Osteoblast (primary cell): ENCODE measurements at places on chromosomes 13 and 19. TPM values are rescaled to one million over a fixed set of nuclear protein-coding genes. Genes with fewer than 3 reads are reported as not detected.

DNA sequence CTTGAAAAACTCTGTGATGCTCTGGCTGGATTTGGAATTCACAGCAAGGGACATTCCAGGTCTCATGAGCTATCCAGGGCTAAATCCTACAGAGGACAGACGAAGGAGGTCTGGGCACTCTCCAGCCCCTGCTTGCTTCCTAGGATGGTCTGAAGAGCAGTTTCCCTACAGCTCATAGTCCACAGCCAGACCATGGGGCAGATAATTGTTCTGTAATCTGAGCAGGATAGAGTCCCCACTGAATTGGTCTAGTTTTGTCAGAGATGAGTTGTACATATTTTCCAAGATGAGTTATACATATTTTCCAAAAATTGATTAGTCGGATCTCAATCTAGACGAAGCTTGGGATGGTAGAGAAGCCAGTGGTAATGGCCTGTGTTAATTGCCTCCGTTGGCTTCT, 75.6 kb downstream of the C13orf42 start:
- peak; percentile 54 for DNase-seq

DNA sequence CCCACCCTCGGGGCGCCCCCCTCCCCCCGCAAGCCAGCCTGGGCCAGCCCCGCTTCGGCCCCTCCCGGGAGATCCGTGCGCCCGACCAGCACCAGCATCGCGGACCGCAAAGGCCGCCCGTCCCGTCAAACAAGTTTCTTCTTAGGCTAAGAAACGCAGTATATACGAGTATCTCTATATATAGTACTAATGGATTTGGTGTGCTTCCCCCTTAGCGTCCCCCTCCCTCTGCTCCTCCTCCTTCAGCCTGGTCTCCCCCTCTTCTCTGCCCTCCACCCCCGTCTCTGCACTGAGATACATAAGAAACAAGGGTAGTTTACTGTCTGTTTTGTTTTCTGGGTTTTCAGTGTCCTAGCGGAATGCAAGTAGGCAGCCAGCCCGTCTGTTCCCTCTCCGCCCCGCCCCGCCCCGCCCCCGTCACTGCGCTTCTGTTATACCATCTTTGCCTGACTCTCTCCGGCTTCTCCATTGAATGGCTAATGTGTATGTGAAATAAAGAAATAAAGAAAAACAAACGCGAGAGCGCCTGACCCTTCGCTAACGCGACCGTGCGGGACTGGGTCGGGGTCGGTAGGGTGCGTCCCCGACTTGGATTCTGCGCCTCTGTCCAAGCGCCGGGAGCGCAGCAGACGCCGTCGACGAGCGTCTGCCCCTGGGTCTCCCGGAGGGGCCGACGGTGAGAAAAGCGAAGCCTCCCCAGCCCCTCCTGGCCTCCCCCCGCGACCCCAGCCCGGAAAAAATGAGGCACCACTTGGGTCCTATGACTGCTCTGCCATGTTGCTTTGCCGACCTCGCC, 4.2 kb downstream of the LYL1 start:
- DNase-seq = peak; percentile 98

The GFY gene
- not detected in 2 replicates for total RNA-seq

The SEMA6B gene
- 0.29 and 0.36 TPM in 2 replicates for total RNA-seq

The ZNF492 gene
- total RNA-seq = 0.29 and 0.36 TPM in 2 replicates

The IL17D gene
- 2.1 and 2.2 TPM in 2 replicates for total RNA-seq

The PARP4 gene
- total RNA-seq = 63.0 and 64.5 TPM in 2 replicates

GRCh38 chr19:17286263-17286662, 4.6 kb downstream of the ANKLE1 start:
- DNase-seq = no peak

The KIR3DL2 gene
- total RNA-seq = not detected in 2 replicates

DNA sequence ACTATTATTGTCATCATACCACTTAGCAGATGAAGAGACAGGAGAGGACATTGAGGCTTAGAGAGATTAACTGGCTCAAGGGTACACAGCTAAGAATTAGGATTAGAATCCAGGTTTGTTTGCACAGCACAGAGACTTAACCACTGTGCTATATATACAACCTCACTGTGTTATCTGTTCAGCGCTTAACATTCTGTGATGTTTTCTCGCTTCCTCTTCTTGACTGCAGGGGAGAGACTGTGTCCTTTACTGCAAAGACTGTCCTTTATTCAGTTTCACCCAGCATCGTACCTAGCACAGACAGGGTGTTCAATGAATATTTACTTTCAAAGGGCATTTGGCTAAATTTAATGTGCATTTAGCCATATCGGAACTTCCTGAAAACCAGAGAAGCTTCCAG, 54.9 kb upstream of the PCDH8 start:
- DNase-seq = no peak

The ZNF573 gene
- 6.8 and 6.9 TPM in 2 replicates for total RNA-seq

The ZNF841 gene
- 27.9 and 30.9 TPM in 2 replicates for total RNA-seq

The LCP1 gene
- total RNA-seq = 0.59 and 1.4 TPM in 2 replicates

GRCh38 chr19:31304831-31305312, 44.4 kb downstream of the TSHZ3 start:
- no peak for DNase-seq

- DNase-seq = no peak
Observed at GRCh38 chr13:110418944-110419343, 111.9 kb downstream of the COL4A2 start.

The HIF3A gene
- total RNA-seq = not detected in 2 replicates

DNA sequence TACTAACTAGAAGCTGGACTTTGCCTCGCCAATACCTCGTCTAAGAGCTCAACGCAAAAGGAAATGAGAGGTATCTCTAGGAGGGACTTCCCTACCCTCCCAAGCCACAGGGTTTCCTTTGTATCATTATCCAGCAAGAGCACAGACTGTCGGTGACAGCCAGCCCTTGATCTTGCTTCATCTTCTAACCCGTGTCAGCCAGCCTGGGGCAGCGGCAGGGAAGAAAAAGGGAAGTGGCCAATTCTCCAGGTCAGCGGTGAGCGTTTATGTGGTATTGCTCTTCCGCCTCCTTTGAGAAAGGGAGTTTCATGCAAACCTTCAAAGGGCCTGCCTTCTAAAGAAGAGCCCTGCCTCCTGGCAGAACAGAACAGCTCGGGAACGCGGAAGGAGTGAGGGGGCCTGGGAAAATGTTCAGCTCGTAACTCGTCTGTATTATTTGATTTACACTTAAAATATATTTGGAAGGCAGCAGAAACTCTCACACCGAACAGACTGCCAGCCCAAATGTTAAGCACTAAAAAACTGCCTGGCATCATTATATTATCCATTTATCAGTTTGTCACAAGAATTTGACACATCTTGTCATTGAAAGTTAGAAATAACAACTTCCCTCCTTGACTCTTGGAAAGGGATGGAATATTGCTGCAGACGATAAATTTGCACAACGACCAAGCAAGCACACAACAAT, 41.8 kb downstream of the EFNB2 start:
- DNase-seq = no peak

The PSG4 gene
- under 0.01 and 1.1 TPM in 2 replicates for total RNA-seq

GRCh38 chr13:74287724-74288169, 153.5 kb upstream of the KLF12 start:
- DNase-seq = peak; percentile 46

The RFPL4AL1 gene
- total RNA-seq = not detected in 2 replicates

The FLT3LG gene
- 4.3 and 6.5 TPM in 2 replicates for total RNA-seq

- peak; percentile 42 for DNase-seq
Observed at GRCh38 chr19:39996218-39996810, 546 bp upstream of the ZNF546 start.

- peak; percentile 95 for DNase-seq
Observed at GRCh38 chr19:2385053-2385721, 25.1 kb downstream of the TMPRSS9 start.

DNA sequence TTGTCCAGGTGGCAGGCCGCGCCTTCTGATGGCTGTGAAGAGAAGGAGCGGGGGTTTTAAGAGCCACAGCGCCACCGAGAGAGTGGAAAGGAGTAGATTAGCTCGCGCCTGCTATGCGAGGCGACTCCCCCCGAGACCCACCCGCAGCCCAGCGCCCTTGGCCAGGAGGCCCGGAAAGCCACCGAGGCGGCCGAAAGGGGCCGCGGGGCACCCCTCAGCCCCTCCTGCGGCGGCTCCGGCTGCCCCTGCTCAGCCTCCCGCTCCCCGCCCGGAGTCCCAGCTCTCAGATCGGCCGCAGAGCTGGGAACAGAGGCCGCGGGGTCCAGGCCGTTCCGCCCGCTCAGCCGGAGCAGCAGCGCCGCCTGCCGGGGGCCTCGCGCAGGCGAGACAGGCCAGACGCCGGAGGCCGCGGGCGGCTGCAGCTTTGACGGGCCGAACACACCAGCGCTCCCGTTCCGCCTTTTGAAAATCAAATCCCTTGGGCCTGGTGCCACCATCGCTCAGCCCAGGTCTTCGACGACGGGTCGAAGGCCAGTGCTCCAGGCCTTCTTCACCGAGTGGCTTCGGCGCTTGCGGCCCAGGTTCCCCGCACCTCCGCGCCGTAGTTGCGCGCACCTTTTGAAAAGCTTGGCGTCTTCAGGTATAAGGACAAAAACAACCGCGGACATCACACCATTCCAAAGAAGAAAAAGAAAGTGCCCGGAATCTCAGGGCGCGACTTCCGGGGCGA, 15.3 kb downstream of the CDX2 start:
- DNase-seq = peak; percentile 98

DNA sequence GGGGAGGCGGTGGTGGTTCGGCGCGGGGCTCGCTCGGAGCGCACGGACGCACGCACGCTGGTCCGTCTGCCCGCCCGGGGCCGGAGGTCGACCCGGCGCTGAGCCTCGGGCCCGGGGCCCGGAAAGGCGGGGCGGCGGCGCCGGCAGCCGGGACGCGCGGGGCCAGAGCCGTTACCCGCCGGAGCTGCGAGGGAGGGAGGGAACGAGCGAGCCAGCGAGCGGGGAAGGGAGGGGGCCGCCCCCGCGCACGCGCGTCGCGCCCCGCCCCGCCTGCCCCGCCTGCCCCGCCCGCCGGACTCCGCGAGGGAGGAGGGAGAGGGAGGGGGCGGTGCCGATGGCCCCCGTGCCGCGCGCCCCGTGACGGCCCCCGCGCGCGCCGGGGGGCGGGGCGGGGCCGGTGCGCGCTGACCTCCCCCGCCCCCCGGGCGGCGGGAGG, 15.0 kb downstream of the CIC start:
- DNase-seq = peak; percentile 100

The ZNF681 gene
- 0.36 and 0.88 TPM in 2 replicates for total RNA-seq

GRCh38 chr19:14405380-14405757, 13.8 kb downstream of the DDX39A start:
- DNase-seq = no peak

GRCh38 chr13:33639626-33640080, 178.3 kb upstream of the RFC3 start:
- no peak for DNase-seq

DNA sequence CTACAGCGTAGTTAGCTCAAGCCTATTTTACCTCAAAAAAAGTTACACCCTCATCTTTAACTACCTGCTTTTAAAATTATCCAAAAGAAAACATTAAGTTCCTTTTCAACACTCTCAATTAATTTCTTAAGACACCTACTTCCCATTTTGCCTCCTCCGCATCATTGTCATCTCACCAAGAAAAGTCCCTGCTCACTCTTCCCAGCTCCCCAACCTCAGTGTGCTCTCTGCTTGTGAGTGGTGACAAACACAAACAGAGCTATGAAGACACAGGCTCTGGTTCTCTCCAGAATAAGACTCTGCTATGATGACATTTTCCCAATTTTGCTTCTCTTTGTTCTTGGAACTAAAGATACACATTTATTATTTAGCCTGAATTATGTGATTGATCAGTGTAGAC, 385.1 kb upstream of the HTR2A start:
- no peak for DNase-seq

The ZNF480 gene
- 9.4 and 10.3 TPM in 2 replicates for total RNA-seq

DNA sequence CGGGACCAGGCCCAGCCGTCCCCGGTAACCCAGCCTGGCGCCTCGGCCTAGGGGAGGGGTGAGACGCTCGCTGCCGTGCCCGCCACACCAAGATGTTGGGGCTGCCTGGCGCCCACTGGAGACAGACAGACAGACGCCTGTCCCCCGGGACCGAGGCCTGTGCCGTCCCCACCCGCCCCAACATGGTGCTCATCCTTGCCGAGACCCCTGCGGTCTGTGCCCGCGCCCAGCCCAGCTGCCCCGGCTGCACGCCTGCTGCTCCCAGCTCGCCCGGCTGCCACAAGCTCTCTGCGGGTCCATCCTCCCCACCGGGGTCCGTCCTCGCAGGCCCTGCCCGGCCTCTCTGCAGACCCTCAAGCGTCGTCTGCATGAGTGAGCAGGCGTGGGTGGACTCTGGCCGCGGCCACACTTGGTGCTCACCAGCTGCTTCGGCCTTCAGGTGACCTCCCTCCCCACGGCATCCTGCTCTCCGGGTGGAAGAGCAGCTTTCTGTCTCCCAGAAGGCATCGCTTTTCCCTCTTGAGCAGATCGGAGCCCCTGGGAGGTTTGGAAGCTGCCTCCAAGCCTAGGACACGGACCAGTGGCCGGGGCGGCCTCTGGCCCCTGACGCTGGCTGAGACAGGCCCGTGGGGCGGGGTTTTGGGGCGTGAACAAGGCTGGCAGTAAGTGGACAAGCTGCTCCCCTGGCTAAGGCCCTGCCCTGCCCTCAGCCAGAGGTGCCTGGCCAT, 6.7 kb upstream of the TMPRSS9 start:
- no peak for DNase-seq

The CCL25 gene
- not detected in 2 replicates for total RNA-seq

DNA sequence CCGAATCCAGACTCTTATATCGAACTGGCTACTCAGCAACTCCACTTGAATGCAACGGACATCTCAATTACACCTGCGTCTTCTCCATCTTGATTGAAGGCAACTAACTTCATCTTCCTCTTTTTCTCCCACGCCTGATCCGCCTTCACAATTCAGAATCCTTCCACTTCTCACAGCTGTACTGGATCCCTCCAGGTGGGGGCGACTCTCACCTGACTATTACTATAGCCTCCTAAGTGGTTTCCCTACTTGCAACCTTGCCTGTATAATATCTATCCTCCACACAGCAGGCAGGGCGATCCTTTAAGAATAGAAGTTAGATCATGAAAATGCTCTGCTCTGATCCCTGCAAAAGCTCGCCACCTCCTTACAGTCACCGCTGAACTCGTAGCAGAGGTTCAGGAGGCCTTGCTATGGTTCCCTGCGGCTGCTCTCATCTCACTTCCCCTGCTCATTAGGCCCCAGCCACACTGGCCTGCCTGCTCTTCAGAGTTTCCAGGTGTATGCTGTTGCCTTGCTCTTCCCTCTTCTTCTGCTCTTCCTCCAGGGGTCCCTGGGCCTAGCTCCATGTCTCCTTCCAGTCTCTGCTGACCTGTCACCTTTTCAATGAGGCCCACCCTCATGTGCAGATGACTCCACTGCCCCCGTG, 31.9 kb downstream of the RFXAP start:
- no peak for DNase-seq

DNA sequence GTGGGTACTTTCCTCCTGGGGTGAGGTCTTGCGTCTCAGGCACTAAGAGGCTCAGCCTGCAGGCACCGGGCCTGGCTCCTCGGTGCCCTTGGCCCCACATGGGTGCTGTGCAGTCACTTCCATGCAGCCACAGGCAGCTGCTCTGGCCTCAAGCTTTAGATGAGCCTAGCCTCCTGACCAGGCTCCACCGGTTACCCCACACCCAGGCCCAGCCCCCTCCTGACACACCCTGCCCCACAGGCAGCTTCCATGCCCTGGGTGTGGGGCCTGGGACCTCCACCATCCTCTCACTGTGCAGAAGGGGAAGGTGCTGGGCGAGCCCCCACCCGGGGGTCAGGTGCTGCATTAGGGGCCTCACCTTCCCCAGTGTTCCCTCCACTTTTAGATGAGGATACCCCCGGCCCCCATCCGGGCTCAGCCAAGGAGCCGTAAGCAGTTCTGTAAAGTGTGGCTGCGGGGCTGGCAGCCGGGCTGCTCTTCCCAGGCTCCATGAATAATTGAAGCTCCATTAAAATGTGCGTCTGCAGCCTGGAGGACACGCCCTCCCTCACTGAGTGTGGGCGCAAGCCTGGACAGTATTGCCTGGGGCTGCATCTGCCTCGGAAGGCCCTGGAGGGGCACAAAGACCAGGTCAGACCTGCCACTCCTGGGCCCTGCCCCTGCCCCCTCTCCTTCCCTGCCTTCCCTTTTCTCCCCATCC, 72.5 kb upstream of the KCTD15 start:
- no peak for DNase-seq

The MEIS3 gene
- 8.3 and 19.7 TPM in 2 replicates for total RNA-seq
